ENCODE measurements at places on chromosomes 7 and 10. TPM values are rescaled to one million over a fixed set of nuclear protein-coding genes. Genes with fewer than 3 reads are reported as not detected.
A peak's percentile ranks its signal among the peaks of the same experiment; 100 is the strongest.

GRCh38 chr10:86827639-86828038, 71.2 kb downstream of the BMPR1A start:
- H3K4me1 ChIP-seq = no peaks in the 10 kb centered on the region
- H3K36me3 ChIP-seq = no peaks in the 10 kb centered on the region
- no peaks in the 10 kb centered on the region for H3K27me3 ChIP-seq
- DNase-seq = no peak
- H3K4me3 ChIP-seq = no peak overlapping the region

The KAZALD1 gene
- 14.4 TPM for total RNA-seq

- no peak overlapping the region for H3K27ac ChIP-seq
- DNase-seq = peak; percentile 3
- peaks cover 8% of the 10 kb centered on the region for H3K27me3 ChIP-seq
- no peak overlapping the region for H3K4me3 ChIP-seq
- no peaks in the 10 kb centered on the region for H3K4me1 ChIP-seq
- H3K36me3 ChIP-seq = no peaks in the 10 kb centered on the region
These were observed 81.4 kb upstream of the EEPD1 start for GRCh38 chr7:36071605-36072004.

- no peak overlapping the region for H3K27ac ChIP-seq
- no peak overlapping the region for H3K4me3 ChIP-seq
- no peaks in the 10 kb centered on the region for H3K27me3 ChIP-seq
- no peaks in the 10 kb centered on the region for H3K4me1 ChIP-seq
- DNase-seq = no peak
These were observed 17.3 kb downstream of the KDM7A start for GRCh38 chr7:140159497-140159896.

The ZNF853 gene
- 0.66 TPM for total RNA-seq

GRCh38 chr10:28492116-28492920, 40.6 kb upstream of the WAC start:
- peaks cover 2% of the 10 kb centered on the region for H3K27me3 ChIP-seq
- no peak overlapping the region for H3K4me3 ChIP-seq
- H3K27ac ChIP-seq = no peak overlapping the region
- no peaks in the 10 kb centered on the region for H3K4me1 ChIP-seq
- DNase-seq = peak; percentile 16
- no peaks in the 10 kb centered on the region for H3K36me3 ChIP-seq

The TNPO3 gene
- 55.0 TPM for total RNA-seq

- H3K4me1 ChIP-seq = no peaks in the 10 kb centered on the region
- no peak overlapping the region for H3K27ac ChIP-seq
- H3K36me3 ChIP-seq = no peaks in the 10 kb centered on the region
These were observed 65.6 kb downstream of the PTPRZ1 start for GRCh38 chr7:121938429-121938996.

GRCh38 chr10:69348816-69349541, 67.7 kb downstream of the TACR2 start:
- peaks cover 33% of the 10 kb centered on the region for H3K4me1 ChIP-seq
- peak overlapping the region; percentile 82 for H3K27ac ChIP-seq
- H3K4me3 ChIP-seq = no peak overlapping the region
- peaks cover 11% of the 10 kb centered on the region for H3K36me3 ChIP-seq
- no peaks in the 10 kb centered on the region for H3K27me3 ChIP-seq

DNA sequence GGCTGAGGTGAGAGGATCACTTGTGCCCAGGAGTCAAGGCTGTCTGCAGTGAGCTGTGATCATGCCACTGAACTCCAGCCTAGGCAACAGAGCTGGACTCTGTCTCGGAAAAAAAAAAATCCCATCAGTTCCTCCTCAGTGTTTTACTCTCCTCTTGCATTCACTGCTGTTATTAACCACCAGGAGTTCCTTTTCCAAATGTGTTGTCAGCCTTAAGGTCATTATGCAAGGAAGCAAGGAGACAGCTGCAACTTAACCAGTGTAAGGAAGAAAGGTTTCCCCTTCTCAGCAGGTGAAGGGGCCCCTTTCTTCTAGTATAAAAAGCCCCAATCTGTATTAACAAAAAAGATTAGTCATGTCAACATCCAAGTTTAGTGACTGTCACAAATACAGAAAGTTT, 86.6 kb upstream of the LEP start:
- no peaks in the 10 kb centered on the region for H3K4me1 ChIP-seq
- no peak overlapping the region for H3K27ac ChIP-seq
- no peaks in the 10 kb centered on the region for H3K36me3 ChIP-seq
- H3K27me3 ChIP-seq = peaks cover 36% of the 10 kb centered on the region
- no peak for DNase-seq

DNA sequence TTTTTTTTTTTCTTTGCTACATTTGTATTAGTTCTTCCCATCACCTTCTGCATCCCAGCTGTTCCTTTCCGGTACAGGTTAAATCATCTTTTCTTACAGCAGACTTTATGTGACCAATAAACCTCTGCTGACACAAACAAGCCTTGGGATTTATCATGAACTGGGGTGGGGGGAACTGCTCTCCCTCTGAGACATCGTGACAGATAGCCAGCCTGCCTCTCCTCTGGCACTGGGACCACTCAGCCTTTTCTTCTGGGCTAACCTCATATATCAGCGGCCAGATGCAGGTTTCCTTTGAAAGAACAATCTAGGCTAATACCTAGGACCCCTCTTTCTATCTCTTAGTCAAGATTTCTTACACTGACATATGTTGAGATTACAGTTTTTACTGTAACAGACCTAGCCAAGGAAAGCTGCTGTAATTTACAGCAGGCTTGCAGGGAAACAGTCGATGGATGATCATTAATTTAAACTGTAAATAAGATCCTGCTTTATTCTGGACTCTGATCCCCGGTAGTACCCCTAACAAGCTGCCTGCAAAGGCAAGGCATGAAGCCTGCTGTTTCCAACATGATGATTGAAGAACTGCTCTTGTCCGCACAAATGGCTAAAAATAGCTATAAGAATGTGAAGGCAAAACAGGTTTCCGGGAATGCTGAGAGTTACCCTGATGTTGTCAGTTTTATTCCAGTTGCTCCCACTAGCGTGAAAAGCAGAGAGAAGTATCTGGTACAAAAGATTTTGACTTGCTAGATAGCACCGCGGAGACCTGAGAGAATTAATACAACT, 338.7 kb downstream of the SORCS1 start:
- DNase-seq = no peak
- H3K4me1 ChIP-seq = no peaks in the 10 kb centered on the region
- H3K4me3 ChIP-seq = no peak overlapping the region
- H3K36me3 ChIP-seq = no peaks in the 10 kb centered on the region
- no peak overlapping the region for H3K27ac ChIP-seq

The SH2D4B gene
- total RNA-seq = not detected

- H3K36me3 ChIP-seq = no peaks in the 10 kb centered on the region
- H3K27me3 ChIP-seq = no peaks in the 10 kb centered on the region
- DNase-seq = no peak
These were observed 60.0 kb upstream of the PDLIM1 start for GRCh38 chr10:95350830-95351228.

GRCh38 chr7:13860734-13861133, 128.7 kb downstream of the ETV1 start:
- H3K4me3 ChIP-seq = no peak overlapping the region
- no peak for DNase-seq
- H3K4me1 ChIP-seq = no peaks in the 10 kb centered on the region
- H3K27me3 ChIP-seq = no peaks in the 10 kb centered on the region
- no peak overlapping the region for H3K27ac ChIP-seq

- H3K27ac ChIP-seq = no peak overlapping the region
- no peaks in the 10 kb centered on the region for H3K36me3 ChIP-seq
- H3K27me3 ChIP-seq = no peaks in the 10 kb centered on the region
- no peak overlapping the region for H3K4me3 ChIP-seq
- H3K4me1 ChIP-seq = no peaks in the 10 kb centered on the region
- peak; percentile 8 for DNase-seq
These were observed 252.7 kb upstream of the SHH start for GRCh38 chr7:156064971-156065386.

- H3K4me1 ChIP-seq = no peaks in the 10 kb centered on the region
- DNase-seq = no peak
- no peaks in the 10 kb centered on the region for H3K36me3 ChIP-seq
- peaks cover 2% of the 10 kb centered on the region for H3K27me3 ChIP-seq
- H3K27ac ChIP-seq = no peak overlapping the region
- H3K4me3 ChIP-seq = no peak overlapping the region
These were observed 34.4 kb downstream of the WIPF3 start for GRCh38 chr7:29840701-29841100.

DNA sequence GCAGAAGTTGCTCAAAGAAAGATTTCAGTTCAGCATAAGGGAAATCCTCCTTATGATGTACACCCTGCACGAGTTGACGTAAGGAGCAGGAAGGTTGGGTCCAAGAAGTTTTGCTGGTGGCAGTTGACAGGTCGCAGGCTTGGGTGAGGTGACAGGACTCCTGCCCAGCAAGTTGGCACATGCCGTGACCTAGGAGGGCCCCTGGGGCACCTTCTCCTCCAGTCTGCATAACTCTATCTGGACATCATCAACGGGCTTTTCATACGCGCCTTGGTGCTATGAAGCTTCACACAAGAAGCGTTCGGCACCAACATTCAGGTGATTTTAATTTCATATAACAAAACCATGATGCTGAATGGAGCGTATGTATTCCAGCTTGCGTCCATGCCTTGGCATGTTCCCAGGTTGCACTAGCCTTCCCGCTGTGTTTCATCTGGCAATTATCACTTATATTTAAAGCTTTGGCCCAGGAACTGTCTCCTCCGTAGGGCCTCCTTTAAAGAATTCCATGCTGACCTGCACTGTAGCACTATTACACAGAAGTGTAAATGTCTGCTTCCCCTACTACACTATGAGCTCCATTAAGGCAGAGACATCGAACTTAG, 651.6 kb upstream of the FOXK1 start:
- H3K36me3 ChIP-seq = no peaks in the 10 kb centered on the region
- H3K4me3 ChIP-seq = no peak overlapping the region
- H3K4me1 ChIP-seq = no peaks in the 10 kb centered on the region
- H3K27ac ChIP-seq = no peak overlapping the region

DNA sequence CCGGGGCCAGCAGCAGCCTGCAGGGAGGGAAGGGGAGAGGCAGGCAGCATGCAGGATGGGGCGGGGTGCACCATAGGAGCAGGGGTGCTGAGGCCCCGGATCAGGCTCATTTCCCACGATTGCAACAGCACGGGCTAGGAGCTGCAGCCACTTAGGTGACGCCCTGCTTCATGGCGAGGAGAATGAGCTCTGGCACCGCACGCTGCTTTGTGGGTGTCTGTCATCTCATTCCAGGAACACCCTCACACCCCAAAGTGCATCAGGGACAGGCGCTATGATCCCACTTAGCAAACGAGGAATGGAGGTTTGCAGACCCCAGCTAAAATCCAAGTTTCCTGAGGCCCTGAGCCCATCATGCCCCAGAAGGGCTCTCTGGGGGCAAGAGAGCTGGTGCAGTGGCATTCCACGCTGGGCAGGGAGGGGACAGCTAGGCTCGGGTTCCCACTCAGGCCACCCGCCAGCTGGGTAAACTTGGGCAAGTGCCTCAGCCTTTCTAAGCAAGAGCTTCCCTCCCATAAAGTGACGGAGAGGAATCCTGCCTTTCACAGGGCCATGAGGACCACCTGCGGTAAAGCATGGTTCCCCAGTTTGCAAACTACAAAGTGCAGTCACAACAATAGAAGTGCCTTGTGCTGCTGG, 9.3 kb downstream of the KCNH2 start:
- no peaks in the 10 kb centered on the region for H3K36me3 ChIP-seq
- H3K4me3 ChIP-seq = no peak overlapping the region
- DNase-seq = peak; percentile 33
- H3K27me3 ChIP-seq = peaks cover 41% of the 10 kb centered on the region
- H3K27ac ChIP-seq = no peak overlapping the region
- no peaks in the 10 kb centered on the region for H3K4me1 ChIP-seq

- no peak overlapping the region for H3K27ac ChIP-seq
- H3K4me1 ChIP-seq = no peaks in the 10 kb centered on the region
- DNase-seq = no peak
- no peak overlapping the region for H3K4me3 ChIP-seq
- H3K27me3 ChIP-seq = no peaks in the 10 kb centered on the region
These were observed 100.6 kb upstream of the CDK1 start for GRCh38 chr10:60677531-60678129.

The NANOS1 gene
- total RNA-seq = 1.2 TPM

DNA sequence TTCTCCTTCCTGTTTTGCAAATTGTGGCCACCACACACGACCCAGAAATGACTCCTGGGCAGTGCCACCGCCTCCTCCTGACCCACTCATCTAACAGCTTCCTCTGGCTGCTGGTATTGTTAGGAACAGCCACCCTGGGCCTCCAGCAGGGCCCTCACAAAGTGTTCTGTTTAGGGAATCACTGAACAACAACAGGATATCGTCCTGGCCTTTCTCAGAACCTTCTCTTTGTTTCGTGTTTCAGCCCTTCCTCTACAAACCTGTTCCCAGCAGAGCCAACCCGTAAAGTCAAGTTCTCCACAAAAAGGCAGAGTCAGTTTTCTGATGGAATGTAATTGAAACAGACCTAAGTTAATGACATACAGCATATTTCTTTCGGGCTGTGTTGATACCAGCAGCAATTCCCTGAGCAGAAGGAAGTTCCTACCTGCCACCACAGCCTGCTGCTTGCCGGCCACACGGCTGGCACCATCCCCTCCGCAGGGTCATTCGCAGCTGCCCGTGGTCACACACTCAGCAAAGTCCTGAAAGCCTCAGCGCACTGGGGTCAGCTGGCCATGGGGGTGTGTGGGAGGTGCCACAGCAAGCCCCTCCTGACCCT, 91.7 kb upstream of the PITRM1 start:
- no peak overlapping the region for H3K4me3 ChIP-seq
- no peak for DNase-seq
- H3K27me3 ChIP-seq = no peaks in the 10 kb centered on the region
